ENCODE measurements at places on chromosomes 6 and 20.
A peak's percentile ranks its signal among the peaks of the same experiment; 100 is the strongest.

GRCh38 chr6:129276986-129277385 is 394.0 kb downstream of the LAMA2 start:
- no peak for DNase-seq

DNA sequence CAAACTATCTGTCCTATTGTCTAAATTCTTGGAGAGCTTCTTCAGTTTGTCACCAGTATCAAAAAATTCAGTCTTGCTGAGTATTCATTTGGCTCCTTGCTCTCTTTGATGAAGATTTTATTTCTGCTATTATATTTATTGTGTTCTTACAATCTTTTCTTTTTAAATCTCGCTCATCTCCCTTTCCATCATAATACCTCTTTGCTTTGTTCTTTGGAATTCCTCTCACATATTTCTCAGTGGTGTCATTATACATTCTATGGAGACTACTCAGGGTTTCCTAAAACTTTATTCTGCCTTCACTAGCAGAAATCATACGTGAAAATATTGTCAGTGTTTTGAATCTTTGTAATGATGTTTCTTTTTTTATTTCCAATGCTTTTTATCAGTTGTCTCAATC is 445.2 kb upstream of the ID4 start:
- peak; percentile 17 for DNase-seq

- no peak for DNase-seq
Observed at GRCh38 chr20:42982218-42982617, 207.5 kb downstream of the PTPRT start.

- no peak for DNase-seq
Observed at GRCh38 chr6:126102358-126102757, 116.0 kb downstream of the TRMT11 start.

- no peak for DNase-seq
Observed at GRCh38 chr6:168581236-168581635, 140.3 kb downstream of the SMOC2 start.

GRCh38 chr6:30990422-30991086 is 7.0 kb downstream of the MUC21 start:
- peak; percentile 16 for DNase-seq

Measured in fibroblast of upper back skin (primary cell).